Renal cortex interstitium (tissue), 15 donors: ENCODE measurements at places on chromosomes 3 and 15. TPM values are rescaled to one million over a fixed set of nuclear protein-coding genes. Genes with fewer than 3 reads are reported as not detected.

- no peak for DNase-seq
These were observed 74.7 kb downstream of the SPATA16 start for GRCh38 chr3:173066044-173067004.

GRCh38 chr15:73601451-73602445, 31.4 kb downstream of the NPTN start:
- DNase-seq, result peak; percentile 66

The BHLHE40 gene
- polyA plus RNA-seq, result 25.8 TPM

DNA sequence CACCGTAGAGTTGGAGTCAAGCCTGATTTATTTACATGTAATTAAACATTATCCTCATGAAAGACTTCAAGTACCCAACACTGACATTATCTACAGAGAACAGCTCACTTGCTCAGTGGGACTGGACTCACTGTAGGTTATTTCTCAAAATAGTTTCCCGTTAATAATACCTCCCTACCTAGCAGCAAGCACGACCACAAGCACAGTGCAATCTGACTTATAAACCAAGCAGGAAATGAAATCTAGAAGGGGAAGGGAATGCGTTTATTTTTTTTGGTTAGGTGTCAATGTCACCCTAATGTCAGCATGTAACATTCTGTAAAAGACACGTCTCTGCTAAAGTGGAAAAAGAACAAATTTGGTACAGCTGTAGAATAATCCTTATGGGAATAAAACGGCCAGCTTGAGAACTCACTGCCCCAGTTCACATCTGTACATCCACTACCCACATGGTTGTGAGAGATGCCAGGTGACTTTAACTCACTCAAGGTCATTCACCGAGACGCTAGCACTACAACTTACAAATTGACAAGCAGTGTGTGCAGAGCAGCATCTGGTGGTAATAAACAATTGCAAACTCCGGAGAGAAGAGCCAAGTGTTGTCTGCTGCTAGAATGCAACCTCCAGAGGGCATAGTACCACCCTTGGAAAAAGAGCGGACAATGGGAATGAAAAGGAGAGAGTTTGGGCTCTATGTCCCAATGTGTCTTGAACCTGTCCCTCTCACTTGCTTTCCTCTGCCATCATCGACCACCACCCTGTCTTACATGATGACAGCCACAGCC, 242.5 kb downstream of the CADPS start:
- DNase-seq, result no peak

DNA sequence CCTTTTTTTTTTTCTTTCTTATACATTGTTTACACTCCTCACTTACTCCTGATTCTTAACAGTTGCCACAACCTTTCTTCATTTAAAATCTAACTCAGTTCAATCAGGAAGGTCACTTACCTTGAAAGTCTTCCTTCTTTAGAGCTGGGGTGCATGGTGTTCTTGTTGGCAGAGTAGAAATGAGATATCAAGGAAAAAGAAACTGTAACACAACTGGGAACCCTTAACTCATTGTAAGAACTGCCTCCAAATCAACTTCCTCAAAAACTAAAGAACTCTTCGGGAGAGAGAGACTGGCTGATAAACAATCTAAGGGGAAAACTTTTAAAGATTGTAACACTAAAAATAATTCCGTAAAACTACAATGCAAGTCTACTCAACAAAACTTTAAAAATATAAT, 1.4 kb upstream of the APPL1 start:
- DNase-seq, result no peak

- DNase-seq, result no peak
These were observed 38.2 kb downstream of the FEZF2 start for GRCh38 chr3:62335196-62335595.

- DNase-seq, result no peak
These were observed 153.4 kb downstream of the LMLN start for GRCh38 chr3:198113206-198114053.

The GLCE gene
- polyA plus RNA-seq, result 42.0 TPM

DNA sequence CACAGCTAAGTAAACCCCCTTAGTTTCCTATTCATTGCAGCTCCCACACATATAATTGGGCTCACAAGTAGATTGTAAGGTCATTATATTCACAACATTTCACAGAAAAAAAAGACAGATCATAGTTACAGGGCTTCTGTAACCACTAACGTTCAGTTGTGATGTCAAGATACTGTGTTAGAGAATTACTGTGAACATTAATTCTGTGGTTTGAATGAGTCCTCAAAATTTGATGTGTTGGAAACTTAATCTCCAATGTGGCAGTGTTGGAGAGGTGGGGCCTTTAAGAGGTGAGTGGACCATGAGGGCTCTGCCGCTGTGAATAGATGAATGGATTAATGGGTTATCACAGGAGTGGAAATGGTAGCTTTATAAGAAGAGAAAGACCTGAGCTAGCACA, 21.3 kb downstream of the GRK7 start:
- no peak for DNase-seq

DNA sequence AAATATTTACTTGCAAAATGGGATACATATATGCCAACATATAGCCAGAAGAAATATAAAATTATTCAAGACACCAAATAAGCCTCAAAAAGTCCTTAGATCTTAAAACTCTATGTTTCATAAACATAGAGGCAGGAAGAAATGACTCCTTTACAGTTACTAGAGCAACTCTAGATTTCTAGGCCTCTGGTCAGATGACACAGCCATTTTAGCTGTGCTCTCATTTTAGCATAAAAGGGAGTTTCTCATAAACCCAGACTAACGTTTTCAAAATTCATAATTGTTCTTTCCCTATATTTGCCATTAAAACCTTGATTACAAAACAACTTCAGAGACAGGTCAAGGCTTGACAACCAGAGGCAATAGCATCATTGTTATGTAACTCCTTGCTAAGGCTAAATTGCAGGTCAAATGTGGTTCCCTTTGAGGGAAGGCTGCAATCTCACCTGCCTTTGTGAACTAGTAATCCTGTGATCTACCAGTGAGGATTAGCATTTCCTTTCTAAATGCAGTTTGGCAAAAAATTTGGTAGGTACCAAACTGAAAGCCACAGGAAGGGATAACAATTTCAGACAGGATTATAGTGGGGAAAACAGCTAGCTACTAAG, 8.2 kb downstream of the THOC7 start:
- DNase-seq, result no peak

The MRPL47 gene
- 58.7 TPM for polyA plus RNA-seq

- no peak for DNase-seq
These were observed 984 bp downstream of the PLSCR4 start for GRCh38 chr3:146249921-146250320.

- no peak for DNase-seq
These were observed 286.2 kb upstream of the UMPS start for GRCh38 chr3:124444075-124444474.

- DNase-seq, result no peak
These were observed 1.6 kb upstream of the LRRC31 start for GRCh38 chr3:169871129-169871886.

- no peak for DNase-seq
These were observed 513.9 kb upstream of the CADM2 start for GRCh38 chr3:84444726-84445521.

DNA sequence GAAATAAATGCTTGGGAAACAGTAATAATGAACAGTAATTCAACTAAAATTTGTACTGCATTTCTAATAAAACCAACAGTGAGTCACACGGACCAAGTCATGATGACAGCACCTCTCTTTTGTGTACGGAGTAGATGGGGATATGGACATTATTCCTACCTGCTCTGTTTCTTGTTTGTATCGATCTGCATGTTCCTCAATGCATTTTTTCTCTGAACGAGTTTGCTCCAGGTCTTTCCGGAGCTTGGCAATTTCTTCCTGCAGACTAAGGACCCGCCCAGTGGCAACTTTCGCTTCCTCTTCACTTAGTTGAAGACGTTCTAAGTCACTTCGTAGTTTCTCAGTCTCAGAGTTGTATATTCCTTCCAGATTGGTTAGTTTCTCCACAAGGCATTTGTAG, 74.4 kb upstream of the MYO5C start:
- no peak for DNase-seq

- no peak for DNase-seq
These were observed 7.6 kb upstream of the GRAMD1C start for GRCh38 chr3:113831103-113831355.

DNA sequence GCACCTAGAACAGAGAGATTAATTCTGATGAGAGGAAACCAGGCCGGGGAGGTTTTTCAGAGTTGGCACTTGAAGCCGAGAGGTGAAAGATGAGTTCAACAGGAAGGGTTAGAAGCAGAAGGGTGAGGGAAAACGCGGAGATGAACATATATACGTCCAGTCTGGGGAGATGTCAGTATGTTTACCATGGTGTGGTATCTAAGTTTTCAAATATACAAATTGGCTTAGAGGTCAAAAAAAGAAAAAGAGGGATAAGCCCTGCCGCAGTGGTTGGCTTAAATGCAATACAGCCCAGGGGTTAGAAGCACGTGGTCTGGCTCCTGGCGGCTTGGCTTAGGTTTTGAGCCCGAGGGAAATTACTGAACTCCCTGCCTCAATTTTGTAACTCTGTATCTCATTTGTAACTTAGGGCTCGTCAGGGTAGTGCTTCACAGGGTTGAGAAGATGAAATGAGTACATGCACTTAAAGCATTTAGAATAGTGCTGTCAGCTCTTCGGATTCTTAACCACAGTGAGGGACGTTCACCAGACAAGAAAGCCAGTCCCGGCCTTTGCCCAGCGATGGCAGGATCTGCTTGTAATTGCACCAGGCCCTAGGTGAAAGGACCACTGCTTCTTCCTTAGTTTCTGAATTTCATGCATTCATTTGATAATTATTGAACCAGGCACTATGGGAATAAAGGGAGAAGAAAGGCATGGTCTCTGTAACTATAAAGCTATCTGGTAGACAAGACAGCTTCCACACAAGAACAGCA, 6.4 kb downstream of the HES1 start:
- DNase-seq, result no peak

DNA sequence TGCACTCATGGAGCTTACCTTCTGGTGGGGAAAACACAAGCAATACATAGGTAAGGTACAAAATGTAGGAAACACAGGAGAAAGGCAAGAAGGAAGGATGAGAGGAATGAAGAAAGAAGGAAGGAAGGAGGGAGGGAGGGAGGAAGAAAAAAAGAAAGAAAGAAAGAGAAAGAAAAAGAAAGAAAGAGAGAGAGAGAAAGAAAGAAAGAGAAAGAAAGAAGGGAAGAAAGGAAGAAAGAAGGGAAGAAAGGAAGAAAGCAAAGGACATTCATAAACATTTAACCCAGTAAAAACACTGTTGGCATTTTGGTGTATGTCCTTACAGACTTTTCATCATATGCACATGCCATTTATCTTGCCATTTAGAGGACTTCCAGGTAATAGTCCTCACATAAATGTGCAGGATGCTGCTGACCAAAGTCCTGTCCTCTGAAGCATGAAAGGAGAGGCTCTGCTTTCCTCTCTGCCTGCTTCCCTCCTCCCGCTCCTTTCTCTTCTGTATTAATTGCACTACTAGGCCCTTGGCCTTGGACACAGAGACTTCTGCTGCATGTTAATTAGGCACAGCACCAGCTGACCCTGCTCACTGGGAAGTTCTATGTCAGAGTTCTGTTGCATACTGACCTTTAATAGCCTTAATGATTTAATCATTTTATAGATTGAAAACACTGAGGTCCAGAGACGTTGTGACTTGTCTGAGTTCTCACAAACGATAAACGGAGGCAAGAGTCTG, 29.7 kb upstream of the NDUFB4 start:
- DNase-seq, result no peak

GRCh38 chr15:64343222-64343621, 12.8 kb downstream of the CSNK1G1 start:
- DNase-seq, result no peak

- no peak for DNase-seq
These were observed 85.9 kb upstream of the FNDC3B start for GRCh38 chr3:171953301-171954022.

The DZIP3 gene
- 30.7 TPM for polyA plus RNA-seq

The EPHB3 gene
- polyA plus RNA-seq, result 32.7 TPM

DNA sequence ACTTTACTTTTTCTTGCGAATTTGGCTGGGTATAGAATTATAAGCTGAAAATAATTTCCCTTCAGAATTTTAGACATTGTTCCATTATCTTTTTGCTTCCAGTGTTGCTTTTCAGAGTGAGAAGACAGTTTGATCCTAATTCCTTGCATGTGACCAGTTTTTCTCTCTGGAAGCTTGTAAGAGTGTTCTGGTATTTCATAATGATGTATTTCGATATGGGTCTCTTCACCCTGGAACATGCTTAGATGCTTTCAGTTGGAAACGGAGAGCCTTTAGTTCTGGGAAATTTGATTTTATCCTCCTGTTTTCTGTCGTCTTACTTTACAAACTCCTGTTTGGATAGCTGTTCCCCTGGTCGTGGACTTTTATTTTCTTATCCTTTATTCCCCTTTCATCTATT, 13.9 kb downstream of the ALPK3 start:
- no peak for DNase-seq

- peak; percentile 84 for DNase-seq
These were observed 29.4 kb downstream of the NR2F2 start for GRCh38 chr15:96359616-96360521.
